Smooth muscle cell of the brain vasculature (primary cell): ENCODE measurements at places on chromosomes 16 and 17.
A peak's percentile ranks its signal among the peaks of the same experiment; 100 is the strongest.

- no peak for DNase-seq
Measured at GRCh38 chr16:4743226-4743878, 9.0 kb downstream of the DNAAF8 start.

DNA sequence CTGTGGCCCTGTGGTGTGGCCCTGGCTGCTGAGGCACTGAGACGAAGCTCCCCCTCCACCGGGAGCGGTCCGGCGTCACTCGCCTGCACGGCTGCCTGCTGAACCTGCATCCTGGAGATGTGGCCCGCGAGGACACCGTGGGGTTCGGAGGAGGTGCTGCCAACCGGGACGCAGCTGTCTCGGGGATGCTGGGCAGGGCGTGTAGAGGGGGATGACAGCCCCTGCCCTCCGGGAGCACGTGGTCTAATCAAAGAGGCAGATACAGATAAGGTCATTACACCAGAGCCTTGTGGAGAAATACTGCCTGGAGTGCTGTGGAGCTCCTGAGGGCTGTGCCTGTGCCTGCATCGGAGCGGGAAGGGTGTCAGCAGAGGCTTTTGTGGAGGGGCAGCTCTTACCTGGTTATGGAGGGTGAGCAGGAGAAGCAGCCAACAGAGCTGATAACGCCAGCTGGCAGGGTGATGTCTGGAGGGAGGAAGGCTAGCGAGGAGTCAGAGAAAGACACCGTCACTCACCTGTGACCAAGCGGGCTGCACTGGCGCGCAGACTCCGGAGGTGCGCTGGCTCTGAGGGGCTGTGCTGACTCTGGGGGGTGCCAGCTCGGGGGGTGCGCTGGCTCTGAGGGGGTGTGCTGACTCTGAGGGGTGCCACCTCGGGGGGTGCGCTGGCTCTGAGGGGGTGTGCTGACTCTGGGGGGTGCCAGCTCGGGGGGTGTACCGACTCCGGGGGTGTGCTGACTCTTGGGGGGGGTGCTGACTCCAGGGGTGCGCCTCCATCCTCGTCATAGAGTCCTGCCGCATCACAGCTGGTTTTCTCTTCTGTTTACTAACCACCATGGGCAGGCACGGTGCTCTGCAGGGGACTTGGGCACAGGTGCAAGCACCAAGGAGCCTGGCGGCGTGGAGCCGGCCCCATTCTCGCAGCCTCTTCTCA is 104.7 kb upstream of the CHMP6 start:
- DNase-seq = no peak

DNA sequence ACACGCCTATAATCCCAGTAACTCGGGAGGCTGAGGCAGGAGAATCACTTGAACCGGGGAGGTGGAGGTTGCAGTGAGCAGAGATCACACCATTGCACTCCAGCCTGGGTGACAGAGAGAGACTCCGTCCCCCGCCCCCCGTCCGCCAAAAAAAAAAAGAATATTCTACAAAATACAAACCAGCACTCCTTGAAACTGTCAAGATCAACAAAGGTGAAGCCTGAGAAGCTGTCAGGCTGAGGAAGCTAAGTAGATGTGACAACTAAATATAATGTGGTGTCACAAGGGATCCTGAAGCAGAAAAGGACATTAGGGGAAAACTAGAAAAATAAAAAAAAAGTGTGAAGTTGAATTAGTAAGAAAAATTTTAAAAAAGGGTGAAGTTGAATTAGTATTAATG is 6.2 kb downstream of the CD2BP2 start:
- DNase-seq = no peak

GRCh38 chr16:4450430-4450829 is 24.0 kb downstream of the NMRAL1 start:
- DNase-seq = no peak

GRCh38 chr17:17420082-17420481 is 56.7 kb upstream of the MED9 start:
- DNase-seq = no peak

- no peak for DNase-seq
Measured at GRCh38 chr17:48294806-48295361, 135.1 kb downstream of the SKAP1 start.

DNA sequence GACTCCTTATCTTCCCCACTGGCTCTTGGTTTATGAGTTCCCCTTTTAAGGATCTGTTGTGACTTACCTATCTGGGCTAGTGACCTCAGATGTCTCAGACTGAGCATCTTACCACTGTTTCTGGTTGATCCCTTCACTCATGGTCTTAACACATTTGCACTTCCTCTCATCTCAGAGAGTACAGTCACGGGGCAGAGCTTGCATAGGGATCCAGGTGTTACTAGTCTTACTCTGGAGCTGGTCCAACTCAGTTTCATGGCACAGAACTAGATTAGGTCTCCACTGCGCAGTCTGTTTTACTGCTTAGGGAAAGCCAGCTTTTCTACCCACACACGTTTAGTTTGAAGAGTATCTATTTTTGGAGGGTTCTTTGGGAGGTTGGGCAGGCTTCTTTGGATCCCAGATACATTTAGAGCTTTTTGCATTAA is 10.2 kb downstream of the GABARAPL2 start:
- DNase-seq = no peak

- no peak for DNase-seq
Measured at GRCh38 chr16:19359556-19359955, 58.1 kb upstream of the TMC5 start.

GRCh38 chr16:89711601-89712273 is 9.0 kb downstream of the VPS9D1 start:
- DNase-seq = no peak

DNA sequence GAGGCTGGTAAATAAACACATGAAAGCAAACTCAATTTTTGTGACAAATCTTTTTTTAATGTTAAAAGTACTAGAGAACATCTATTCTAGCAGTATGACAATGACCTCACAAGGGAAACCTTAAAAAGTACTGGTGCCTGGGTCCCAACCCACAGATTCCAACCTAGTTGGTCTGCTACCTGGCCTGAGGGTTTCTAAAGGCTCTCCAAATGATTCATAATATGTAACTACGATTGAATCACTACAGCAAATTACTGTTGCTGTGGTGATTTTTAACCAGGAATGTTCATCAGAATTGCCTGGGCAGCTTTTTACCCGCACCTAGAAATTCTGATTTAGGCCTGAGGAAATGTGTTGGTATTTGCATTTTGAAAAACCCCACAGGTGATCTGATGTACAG is 26.1 kb downstream of the CDR2 start:
- DNase-seq = no peak

GRCh38 chr17:65902831-65903522 is 289.0 kb downstream of the CEP112 start:
- peak; percentile 66 for DNase-seq

DNA sequence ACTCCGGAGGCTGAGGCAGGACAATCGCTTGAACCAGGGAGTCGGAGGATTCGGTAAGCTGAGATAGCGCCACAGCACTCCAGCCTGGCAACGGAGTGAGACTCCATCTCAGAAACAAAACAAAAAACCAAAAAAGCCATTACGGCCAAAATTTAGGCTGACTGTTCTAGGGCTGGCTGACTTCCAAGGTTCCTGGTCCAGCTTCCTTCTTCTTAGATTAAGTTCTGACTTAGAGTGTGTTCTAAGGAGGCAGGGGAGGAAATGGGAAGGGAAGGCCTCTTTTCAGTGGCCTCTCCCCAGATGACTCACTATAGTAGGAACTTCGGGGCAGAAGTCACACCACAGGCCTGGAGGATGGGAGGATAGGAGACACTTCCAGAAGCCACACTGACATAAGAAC is 27.7 kb upstream of the CLEC18B start:
- peak; percentile 81 for DNase-seq
